Heart left ventricle (tissue), 16 donors: ENCODE measurements at places on chromosomes 4 and X. TPM values are rescaled to one million over a fixed set of nuclear protein-coding genes. Genes with fewer than 3 reads are reported as not detected.

GRCh38 chrX:78074088-78074487, 30.0 kb upstream of the PGK1 start:
- DNase-seq: no peak

DNA sequence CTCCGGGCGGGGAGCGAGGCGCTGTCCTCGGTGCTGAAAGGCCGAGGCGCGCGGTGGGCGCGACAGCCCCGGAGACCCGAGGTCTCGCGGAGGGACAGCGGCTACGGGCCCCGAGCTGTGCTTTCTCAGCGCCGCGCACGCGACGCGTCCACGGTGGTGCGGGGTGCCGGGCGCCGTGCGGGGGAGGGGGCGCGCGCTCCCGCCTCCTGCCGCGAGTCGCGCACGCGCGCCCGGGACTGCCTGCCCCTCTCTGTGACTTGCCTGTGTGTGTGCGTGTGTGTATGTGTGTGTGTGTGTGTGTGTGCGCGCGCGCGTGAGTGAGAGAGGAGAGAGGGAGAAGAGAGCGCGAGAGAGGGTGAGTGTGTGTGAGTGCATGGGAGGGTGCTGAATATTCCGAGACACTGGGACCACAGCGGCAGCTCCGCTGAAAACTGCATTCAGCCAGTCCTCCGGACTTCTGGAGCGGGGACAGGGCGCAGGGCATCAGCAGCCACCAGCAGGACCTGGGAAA, at the start of gene GRIA2:
Gene GRIA2, plus strand, starts transcription at position 358 of the 511 bp plus-strand sequence. CDS start 315 bp downstream, outside the sequence.
- peak; percentile 34 for DNase-seq

DNA sequence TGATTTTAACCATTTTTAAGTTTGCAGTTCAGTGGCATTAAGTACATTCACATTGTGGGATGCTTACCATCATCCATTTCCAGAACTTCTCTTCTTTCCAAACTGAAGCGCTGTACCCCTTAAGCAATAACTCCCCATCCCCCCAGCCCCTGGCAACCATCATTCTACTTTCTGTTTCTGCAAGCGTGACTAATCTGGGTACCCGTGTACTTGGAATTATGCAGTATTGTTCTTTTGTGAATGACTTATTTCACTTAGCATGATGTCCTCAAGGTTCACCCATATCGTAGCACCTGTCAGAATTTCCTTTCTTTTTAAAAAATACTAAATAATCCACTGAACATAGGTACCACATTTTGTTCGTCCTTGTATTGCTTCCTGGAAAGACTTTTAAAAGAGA, 32.9 kb downstream of the USP9X start:
- DNase-seq: no peak

DNA sequence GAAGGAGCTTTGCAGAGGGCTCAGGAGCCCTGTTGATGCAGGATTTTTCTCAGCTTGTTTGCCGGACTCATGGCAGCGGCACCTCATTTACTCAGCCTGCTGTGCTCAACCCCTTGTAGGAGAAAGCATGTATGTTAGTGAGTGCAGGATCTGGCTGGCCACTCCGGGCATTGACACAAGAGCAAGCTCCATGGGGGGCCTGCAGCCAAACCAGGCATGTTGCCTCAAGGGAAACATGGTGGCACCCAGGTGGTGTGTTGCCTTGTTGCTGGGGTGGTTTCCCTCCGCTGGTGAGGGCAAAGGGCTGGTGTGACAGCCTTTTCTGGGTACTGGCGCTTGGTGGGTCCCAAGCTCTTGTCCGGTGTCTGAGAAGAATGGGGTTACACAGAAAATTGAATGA, 189.3 kb upstream of the ANXA3 start:
- no peak for DNase-seq

GRCh38 chrX:55450259-55450658, 1.7 kb upstream of the MAGEH1 start:
- no peak for DNase-seq

- DNase-seq: no peak
Measured at GRCh38 chr4:145847764-145848163, 90.9 kb downstream of the ZNF827 start.

USP46 gene
- 6.1 TPM for polyA plus RNA-seq

S100P gene
- polyA plus RNA-seq: 0.46 TPM
